Activated CD4-positive, alpha-beta T cell treated with anti-CD3 and anti-CD28 coated beads for 36 hours (primary cell): ENCODE measurements at places on chromosomes 11 and 22. TPM values are rescaled to one million over a fixed set of nuclear protein-coding genes. Genes with fewer than 3 reads are reported as not detected.

The NPTXR gene
- 1.4 TPM for total RNA-seq

The APOA1 gene
- not detected for total RNA-seq

The PKP3 gene
- 0.07 TPM for total RNA-seq

The OR52H1 gene
- not detected for total RNA-seq

The ZNF215 gene
- total RNA-seq: 3.6 TPM

The PLA2G3 gene
- total RNA-seq: not detected

The SCGB2A2 gene
- total RNA-seq: not detected

The CD3D gene
- 305 TPM for total RNA-seq

The KRTAP5-1 gene
- total RNA-seq: not detected

The SMC1B gene
- 0.62 TPM for total RNA-seq

The VSIG2 gene
- not detected for total RNA-seq

The UBQLNL gene
- total RNA-seq: 0.11 TPM

The TRIM51 gene
- total RNA-seq: not detected
